AG08396 (cell line): ENCODE measurements at places on chromosomes 16 and 17.

GRCh38 chr16:79601931-79602627, 1.5 kb upstream of the MAF start:
- peak; percentile 74 for DNase-seq

- DNase-seq, result no peak
These were observed 377 bp downstream of the USP32 start for GRCh38 chr17:60391471-60392041.

GRCh38 chr16:86566601-86566965, at the start of gene FOXC2:
TSS of gene FOXC2 (plus strand) at chr16:86566829. CDS start at chr16:86567336, 507 bp downstream.
- peak; percentile 95 for DNase-seq

DNA sequence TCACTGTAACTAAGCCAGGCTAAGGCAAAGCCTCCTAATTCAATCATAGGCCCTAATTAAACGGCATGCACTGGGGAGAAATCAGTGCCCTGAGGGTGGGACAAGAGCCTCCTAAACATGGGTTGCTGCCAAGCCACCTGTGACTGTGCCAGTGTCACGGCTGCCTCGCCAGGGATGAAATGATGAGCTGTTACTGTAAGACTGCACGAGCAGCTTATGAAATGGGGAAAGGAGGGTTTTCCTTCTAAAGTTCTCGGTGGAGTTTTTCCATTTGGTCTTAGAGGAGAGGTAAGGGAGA, 12.7 kb downstream of the TMEM11 start:
- no peak for DNase-seq

DNA sequence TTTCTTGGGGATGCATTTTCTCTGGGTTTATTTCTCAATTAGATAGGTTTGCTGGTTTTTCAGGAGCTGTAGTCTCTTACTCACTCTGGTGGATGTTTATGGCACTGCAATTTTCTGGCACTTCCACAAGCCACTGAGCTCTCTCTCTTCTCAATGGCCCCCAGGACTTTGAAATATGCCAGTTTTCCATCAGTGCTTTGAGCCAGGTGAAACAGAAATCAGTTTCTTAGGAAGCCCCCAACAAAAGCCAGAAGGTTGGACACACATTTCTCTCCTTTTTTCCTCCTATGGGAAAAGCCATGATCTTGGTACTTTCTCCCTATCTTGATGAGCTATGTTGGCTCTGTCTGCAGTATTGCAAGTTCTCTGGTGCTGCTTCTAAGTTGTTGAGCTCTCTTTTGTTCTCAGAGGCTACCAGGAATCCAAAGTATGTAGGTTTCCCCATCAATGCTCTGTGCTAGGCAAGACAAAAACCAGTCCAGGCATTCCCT, 90.7 kb upstream of the SMIM36 start:
- DNase-seq, result no peak

GRCh38 chr17:82031303-82031884, at the start of gene RAC3:
TSS of gene RAC3 (plus strand) at chr17:82031678. CDS start at chr17:82031762, 84 bp downstream.
- peak; percentile 79 for DNase-seq

DNA sequence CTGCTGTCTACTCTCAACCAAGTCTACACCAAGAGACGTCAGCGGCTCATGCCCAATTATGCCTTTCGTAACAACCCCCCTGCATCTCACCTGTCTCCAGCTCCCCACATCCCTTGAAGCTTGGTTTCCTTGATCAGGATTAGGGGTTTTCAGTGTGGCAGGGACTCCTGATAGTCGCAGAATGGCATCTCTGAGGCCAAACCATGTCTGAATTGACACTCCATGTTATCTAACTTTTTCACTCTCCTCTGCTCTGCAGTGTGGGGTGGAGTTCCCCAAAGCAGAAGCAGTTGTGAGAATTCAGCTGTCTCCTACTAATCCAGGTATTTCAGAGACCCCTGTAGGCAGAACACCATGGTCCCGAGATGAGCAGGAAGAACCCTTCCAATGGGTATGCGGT, 5.6 kb upstream of the AHSP start:
- DNase-seq, result no peak

GRCh38 chr17:81712468-81713003, 452 bp downstream of the SLC25A10 start:
- peak; percentile 87 for DNase-seq
